Stimulated activated CD8-positive, alpha-beta memory T cell treated with anti-CD3 and anti-CD28 coated beads, Interleukin-7, amount 100 ng/mL, for 48 hours (primary cell): ENCODE measurements at places on chromosomes 1 and 21.

DNA sequence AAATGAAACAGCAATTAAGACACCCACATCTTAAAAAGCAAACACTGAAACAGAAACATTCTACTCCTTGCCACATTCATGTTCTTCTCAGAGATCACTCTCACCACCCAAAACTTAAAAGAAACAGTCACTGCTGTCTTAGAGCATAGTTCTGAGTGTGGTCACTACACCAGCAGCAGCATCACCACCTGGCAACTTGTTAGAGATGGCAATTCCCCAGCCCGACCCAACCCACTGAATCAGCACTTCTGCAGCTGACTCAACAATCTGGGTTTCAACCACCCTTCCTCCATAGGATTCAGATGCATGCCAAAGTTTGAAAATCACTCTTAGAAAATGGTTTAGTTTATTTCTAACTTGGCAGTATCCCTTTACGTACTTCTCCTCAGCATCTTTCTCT, 126.1 kb downstream of the CDC42BPA start:
- peak; percentile 13 for DNase-seq

- DNase-seq: no peak
Observed at GRCh38 chr1:61353797-61354406, 271.5 kb downstream of the NFIA start.

DNA sequence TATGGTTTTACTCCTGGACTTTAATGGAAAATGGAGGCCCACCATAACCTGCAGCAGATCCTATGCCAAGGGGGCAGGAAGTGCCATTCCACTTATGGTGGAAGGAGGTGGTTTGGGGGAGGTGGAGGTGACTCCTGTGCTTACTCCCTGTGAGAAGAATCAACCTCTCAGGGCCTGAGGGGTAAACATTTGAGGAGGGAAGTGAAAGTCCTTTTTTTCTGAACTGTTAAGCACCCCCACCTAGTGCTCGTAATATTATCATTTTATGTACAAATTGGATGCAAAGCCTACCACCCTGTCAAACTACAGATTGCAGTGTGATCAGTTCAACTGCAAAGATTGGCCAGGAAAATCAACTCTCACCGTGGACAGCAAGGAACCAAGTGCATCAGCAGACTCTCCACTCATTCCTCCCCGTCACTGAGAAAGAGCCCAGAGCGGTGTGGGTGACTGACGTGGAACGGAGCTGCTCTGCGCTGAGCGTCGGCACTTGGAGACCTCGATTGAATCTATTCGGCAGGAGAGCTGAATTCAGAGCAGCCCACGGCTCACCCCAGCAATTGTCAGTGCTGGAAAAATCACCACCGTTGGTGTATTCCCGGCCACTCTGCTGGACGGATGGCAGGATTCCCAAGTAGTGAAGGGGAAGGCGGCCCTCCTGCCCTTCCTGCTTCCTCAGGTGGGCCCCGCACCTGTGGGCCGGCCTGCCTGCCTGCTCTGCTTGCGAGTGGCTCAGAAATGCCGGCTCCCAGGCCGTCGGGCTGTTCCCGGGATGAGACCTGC, 46.8 kb upstream of the COX20 start:
- DNase-seq: no peak

GRCh38 chr1:20124456-20125057, 5.2 kb upstream of the PLA2G2D start:
- no peak for DNase-seq

- DNase-seq: no peak
Observed at GRCh38 chr1:78601068-78601467, 19.2 kb upstream of the IFI44L start.

- DNase-seq: no peak
Observed at GRCh38 chr1:34684266-34684665, 70.6 kb upstream of the GJB5 start.

- peak; percentile 93 for DNase-seq
Observed at GRCh38 chr21:31559368-31560119, 99.9 kb upstream of the SOD1 start.

DNA sequence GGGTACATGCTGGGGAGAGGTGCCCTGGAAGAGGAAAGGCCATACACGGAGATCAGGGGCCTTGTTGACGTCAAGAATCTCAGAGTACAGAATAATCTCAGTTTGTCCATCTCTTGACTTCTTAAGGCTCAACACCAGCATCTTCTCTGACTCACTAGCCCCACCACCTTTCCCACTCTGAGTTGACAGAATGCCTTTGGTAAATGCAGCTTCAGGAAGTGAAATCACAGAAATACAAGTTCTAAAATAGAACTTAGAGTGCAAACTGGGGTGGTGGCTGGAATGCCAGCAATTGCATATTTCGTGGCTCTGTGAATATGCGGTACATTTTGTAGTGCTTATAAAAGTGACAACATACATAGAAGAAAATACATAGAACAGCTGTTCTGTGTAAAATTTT, 1.6 kb downstream of the COG2 start:
- peak; percentile 32 for DNase-seq

DNA sequence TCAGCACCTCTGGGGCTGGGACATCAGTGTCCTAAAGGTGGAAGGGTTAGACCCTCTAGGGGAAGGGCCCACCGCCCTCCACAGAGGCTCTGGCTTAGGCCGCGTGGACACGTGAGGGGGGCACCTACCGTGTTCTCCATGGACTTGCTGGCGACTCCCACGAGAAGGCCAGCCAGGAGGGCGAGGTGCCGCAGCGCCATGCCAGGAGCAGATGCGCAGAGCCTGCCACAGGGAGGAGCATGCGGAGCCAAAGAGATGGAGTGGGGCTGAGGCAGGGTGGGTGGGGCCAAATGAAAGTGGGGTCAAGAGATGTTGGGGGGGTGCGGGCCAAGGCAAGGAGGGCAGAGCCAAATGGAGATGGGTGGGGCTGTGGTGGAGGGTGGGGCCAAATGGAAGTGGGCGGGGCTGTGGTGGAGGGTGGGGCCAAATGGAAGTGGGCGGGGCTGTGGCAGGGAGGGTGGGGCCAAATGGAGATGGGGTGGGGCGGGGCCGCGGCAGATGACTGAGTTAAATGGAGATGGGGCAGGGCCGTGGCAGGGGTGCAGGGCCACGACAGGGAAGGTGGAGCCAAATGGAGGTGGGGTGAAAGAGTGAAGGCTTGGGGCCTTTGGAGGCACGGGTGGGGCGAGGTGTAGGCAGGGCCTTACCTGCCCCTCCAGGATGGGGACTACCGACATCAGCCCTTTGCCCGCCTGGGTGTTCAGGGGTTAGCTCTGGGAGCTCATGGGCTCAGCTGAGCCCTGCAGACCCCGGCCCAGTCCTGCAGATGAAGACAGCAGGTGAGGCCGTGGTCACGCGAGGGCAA, 17.4 kb upstream of the RNF223 start:
- DNase-seq: no peak

DNA sequence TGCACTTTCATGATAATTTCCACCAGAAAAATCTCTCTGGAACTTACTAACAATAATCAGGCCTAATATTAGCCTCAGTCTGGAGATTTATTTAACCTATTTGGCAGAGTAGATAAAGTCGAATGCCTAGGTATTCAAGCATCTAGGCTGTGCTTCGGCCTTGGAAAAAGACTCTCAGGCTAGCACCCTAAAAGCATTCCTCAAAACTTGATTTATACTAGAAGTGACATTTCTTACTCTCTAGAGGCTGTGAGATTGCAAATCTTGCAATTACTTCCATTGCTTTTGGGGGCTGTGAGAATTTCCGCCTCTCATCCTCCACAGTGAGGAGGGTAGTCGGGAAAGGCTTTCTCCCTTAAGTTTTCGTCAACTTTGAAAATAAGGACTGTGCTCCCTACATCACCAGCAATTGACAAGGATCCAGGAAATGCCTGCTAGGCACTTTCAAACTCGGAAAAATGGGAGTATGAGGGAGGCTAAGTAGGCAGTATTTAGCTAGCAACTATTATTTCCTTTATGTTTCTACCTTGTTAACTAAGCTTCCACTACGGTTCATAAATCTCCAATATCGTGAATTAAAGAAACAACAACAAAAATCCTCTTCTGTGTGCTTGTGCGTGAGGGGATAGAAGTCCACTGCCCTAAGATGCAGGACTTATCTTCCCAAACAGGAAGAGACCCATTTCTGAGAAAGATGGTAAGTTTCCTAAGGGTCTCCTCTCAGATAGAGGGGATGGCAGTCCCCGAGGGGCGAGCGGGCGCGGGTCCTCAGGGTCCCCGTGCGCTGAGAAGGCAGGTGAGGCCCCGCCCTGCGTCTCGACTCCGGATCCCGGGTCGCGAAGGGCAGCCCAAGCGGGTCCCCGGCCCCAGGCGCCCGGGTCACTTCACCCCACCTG, 1.1 kb upstream of the LMO4 start:
- DNase-seq: no peak

DNA sequence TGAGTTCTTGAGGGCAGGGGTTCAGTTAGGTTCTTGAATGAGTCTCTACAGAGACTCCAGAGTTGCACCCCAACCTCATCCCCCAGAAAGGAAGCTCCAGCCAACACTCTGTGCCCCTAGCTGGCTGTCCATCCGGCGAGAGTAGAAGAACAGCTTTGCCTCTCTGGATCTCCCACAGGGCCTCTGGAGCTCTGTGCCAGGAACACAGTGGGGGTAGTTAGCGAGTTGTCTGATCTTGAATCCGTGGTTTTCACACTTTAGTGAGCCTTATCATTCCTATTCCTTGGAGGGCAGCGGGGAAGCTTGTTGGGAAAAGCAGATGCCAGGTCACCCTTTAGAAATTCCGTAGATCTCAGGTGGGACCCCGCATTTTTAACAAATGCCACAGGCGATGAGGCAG, 45.0 kb downstream of the STUM start:
- no peak for DNase-seq

DNA sequence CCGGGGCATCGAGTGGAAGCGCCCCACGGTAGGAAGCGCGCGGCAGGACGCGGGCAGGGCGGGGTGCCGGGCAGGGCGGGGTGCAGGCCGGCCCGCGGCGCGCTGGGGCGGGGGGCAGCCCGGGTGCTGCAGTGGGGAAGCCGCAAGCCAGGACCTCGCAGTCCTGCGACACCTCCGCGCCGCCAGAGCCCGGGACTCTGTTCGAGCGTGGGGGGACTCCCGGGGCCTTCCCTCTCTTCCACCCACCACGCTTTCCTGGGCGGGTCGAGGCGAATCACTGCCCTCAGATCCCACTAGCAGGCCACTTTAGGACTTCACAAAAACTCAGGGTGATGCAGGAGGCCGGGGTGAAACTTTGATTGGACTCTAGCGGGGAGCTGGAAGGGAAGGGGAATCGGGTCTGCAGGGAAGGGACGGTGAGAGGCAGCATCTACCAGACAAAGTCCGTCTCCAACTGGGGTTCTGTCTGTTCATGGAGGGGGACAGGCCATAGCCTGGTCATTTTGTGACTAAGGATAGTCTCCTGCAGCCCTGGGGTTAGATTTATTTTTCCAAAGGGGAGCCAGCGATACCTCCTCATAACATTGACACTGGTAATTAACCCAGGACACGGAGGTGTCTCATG, 623 bp downstream of the CAPN2 start:
- no peak for DNase-seq

GRCh38 chr1:30847358-30847972, 61.1 kb downstream of the SDC3 start:
- no peak for DNase-seq

- DNase-seq: no peak
Observed at GRCh38 chr21:44615466-44615865, 3.6 kb downstream of the KRTAP10-8 start.

- DNase-seq: no peak
Observed at GRCh38 chr21:45097827-45098387, 23.5 kb downstream of the ADARB1 start.

DNA sequence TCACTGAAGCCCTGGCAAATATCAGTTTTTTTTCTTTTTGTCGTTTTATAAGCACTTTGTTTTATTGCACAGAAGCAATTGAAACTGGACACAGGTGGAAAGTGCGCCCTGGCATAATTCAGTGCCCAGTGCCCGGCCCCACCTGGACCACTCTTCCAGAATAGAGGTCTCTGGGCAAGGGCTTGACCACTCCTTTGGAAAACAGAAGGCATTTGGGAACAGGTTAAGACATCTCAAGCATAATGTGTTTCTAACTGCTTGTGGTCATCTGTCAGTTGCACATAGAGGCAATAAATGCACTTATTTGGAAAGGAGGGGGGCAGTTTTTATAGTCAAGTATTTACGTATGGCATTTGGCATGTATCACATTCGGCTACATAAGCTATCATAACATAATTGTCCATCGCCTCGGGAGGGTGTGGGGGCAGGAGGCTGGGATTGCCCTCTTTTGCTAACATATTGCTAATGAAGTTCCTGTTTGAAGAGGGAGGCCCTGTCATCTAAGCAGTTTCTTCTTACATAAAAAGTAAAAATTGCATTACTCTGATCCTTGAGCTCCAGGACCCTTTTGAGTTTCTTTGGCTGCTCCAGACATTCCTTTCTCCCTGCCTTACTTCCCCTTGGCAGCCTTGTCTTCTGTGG, 14.7 kb upstream of the CD2 start:
- DNase-seq: no peak

DNA sequence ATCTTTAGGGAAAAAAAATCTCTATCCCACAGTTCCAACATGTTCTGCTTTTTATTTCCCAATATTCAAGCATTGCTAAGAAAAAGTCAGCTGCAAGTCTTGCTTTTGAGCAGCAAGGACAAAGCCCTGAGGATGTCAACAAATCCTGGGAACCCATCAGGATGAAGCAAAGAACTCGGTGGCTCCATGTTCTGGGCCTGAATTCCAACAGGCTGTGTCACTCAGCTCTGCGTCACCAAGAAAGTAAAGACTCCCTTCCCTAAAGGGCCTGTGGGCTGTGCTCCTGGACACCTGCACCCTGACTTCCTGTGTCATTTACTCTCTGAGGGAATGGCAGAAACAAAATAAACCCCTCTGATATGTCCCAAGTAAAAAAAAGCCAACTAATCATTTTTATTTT, 95.5 kb downstream of the TIAM1 start:
- no peak for DNase-seq

DNA sequence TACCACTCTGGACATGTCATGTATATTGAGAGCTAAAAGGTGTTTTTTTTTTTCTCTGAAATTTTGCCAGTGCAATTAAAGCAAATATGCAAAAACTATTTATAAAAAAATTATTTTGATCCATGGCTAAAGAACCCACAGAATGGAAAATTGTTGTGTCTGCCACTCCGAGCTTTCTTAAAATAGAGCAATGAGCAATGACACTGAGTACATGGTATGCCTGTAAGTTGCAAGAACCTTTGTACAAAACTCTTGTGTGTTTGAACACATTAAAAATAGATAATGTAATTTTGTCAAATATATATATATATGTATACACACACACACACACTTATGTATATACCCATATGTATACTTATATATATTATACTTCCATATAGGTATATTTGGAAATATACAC, 1530.9 kb upstream of the B3GALT2 start:
- DNase-seq: no peak

GRCh38 chr1:94591823-94592570, 50.4 kb upstream of the F3 start:
- DNase-seq: no peak

GRCh38 chr1:100909018-100909417, 13.1 kb downstream of the SLC30A7 start:
- no peak for DNase-seq

DNA sequence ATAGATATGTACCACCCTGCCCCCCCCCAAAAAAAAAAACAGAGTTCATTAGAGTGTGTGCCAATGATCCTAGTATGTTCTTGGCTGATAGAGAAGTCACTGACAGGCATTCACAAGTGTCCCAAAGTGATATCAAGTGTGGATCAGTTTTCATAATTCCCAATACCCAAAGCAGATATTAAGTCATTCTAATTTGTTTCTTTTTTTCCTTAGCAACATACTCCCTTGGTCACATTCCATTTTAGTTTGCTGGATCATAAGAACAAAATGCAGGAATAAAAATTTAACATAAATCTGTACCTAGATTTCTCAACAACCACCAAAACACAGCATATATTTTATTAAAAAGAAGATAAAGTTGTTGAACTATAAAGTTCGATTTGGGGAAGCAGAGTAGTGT, 129.8 kb upstream of the PALMD start:
- DNase-seq: no peak

- DNase-seq: no peak
Observed at GRCh38 chr1:57848406-57848805, 424.5 kb upstream of the DAB1 start.
